ENCODE measurements at places on chromosomes 5 and 9.

DNA sequence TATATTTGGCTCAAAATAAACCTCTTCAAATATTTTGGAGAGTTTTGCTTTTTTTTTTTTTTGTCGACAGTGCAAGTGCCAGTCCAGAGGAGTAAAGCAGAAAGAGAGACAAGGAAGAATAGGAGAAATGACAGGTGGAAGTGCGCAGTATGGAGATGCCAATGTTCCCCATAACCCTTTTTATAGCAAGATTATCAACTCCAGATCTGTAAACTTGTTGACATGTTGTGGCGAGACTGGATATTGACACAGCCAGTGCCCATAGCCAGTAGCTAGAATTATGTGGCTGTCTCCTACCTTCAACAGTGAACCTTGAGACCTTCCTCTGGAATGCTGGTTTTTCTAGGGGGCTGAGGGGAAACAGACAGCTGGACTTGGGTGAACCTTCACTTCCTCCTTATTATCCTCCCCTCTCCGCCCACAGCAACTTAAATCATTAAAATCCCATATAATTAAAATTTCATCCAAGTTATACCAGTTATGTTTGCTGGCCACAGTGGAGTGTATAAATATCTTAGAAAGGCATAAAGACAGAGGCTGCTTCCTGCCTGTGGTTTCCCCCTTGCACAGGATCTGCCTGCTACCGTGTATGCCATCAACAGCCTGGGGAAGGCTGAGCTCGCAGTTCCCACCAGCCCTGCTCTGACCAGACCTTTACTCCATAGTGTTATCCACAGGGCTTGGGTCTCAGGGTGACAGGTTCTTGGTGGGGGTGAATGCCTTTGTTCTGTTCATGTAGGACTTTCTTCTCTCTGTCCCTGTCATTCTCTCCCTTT, 112.3 kb upstream of the ANKH start:
- peak; percentile 24 for DNase-seq

- no peak for DNase-seq
These were observed at the start of gene ZDHHC11 for GRCh38 chr5:850511-851006. ZDHHC11 (minus strand) TSS chr5:850986; CDS start chr5:850602, 384 bp downstream.

- no peak for DNase-seq
These were observed 55.7 kb upstream of the COL15A1 start for GRCh38 chr9:98887918-98888510.

DNA sequence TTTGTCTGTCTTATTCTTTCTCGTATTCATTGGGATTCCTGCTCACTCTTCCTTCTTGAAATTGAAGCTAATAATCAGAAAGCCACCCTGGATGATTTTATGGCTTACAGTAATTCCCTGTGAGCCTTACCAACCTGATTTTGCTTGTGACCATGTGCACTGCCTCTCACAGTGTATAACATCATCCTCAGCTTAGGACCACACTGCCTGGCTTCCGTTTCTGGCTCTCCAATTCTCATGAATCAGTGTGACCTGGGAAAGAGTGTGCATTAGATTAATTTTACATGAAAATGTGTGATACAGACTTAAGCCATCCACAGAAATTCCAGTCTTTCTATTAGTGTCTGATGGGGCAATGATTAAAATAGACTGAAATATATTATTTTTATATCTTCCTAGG, 126.8 kb upstream of the DMRT1 start:
- DNase-seq = no peak

DNA sequence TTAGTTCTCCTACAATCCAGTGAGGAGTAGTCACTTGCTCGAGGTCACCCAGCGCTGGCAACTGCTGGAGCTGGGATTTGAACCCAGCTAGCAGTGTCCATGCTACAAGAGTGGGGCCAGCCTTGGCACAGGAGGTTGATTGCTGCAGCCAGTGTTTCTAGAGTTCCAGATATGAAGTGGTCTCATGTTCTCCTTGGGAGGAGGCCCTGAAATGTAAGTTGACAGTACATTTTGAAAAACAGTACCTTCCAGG, 802 bp downstream of the CCDC107 start:
- no peak for DNase-seq

GRCh38 chr9:110707419-110707818, 38.8 kb downstream of the MUSK start:
- no peak for DNase-seq

DNA sequence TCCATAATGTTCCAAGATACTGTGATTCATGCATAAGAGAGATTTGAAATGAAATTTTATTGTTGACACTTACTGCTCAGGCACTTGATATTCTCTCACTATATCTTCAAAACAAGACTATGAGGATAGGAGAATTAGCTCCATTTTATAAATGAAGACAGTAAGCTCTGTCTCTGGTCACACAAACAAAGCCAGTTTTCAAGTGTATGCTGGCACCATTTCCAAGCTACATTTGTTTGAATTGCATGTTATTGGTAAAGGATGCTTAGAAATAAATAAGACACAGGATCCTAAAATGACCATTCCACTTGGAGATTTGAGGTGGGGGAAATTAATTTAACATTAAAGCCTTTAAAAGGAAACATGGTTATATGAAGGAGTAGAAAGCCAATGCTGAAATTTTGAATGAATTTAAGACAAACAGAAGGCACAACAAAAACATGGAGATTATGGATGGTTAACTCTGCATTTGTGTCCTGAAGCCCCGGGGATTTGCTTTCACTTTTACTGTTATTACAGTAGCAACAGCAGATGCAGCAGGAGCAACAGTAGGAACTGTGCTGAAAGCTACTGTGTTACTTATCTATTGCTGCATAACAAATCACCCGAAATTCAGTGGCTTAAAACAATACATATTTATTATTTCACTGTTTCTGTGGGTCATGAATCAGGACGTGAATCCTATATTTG, 79.7 kb upstream of the ASTN2 start:
- no peak for DNase-seq

GRCh38 chr9:2015581-2016407, 647 bp downstream of the SMARCA2 start:
- peak; percentile 42 for DNase-seq

- no peak for DNase-seq
These were observed 25.3 kb upstream of the ANXA2R start for GRCh38 chr5:43065387-43065947.

DNA sequence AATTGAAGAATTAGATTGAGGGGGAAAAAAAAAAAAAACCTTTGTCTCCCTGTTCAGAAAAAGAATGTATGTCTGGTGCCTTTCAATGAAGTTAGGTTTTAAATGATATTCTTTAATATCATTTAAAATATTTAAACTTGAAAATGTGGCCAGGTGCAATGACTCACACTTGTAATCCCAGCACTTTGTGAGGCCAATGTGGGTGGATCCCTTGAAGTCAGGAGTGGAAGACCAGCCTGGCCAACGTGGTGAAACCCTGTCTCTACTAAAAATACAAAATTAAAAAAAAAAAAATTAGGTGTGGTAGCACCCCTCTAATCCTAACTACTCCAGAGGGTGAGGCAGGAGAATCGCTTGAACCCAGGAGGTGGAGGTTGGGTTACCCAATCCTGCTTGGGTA, 111.1 kb upstream of the RASA1 start:
- no peak for DNase-seq

DNA sequence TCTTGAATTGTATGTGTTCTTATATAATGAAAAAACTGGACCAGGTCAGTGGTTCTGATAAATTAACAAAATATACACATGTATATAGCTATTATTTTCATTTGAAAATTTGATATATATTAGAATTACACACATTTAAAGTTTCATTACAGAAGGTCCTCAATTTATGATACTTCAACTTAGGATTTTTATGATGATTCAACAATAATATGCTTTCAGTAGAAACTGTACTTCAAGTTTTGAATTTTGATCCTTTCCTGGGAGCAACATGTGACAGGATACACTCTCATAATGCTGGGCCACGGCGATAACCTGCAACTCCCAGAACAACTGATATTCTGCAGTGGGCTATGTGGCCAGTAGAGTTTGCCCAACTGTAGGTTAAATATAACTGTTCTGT, 344.7 kb downstream of the TAF11L14 start:
- DNase-seq = no peak

DNA sequence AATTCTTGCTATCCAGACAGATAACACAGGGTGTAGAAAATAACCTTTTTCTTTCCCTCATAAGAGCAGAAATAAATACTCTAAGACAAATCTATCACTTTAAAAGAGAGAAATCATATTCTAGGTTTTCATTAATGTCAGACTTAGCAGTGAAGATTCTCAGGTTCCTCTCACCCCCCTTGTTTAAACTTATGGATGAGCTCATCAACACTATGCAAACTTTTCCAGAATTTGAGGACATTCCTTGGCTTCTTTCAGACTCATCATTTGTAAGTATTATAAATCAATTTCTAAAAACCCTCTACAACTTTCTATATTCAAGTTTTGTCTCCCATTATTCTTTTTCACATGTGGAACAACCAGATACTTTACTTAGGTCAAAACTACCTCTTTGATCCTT, 374.9 kb upstream of the TRPC7 start:
- DNase-seq = no peak

DNA sequence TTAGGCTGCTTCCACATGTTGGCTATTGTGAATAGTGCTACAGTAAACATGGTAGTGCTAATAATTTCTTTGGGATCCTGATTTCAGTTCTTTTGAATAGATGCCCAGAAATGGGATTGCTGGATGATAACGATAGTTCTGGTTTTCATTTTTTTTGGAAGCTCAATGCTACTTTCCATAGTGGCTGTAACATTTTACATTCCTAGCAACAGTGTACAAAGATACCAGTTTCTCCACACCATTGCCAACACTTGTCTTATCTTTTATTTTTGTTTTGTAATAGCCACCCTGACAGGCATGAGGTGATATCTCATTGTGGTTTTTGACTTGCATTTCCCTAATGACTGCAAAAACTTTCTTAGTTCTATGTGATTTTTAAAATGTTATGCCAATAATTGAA, 68.8 kb upstream of the LRRC70 start:
- no peak for DNase-seq

DNA sequence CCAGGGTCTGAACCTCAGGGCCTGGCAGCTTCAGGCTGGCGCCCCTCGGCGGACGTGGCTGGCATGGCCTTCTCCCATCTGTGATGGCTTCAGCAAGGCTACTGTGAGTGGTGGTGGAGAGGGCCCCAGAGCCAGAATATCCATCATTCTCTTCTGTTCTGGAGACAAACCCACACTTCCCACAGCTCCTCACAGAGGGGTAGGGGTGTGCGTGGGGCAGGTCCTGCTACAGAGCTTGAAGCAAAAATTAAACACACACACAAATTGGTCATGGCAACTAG, 9.6 kb downstream of the GPX3 start:
- DNase-seq = no peak

DNA sequence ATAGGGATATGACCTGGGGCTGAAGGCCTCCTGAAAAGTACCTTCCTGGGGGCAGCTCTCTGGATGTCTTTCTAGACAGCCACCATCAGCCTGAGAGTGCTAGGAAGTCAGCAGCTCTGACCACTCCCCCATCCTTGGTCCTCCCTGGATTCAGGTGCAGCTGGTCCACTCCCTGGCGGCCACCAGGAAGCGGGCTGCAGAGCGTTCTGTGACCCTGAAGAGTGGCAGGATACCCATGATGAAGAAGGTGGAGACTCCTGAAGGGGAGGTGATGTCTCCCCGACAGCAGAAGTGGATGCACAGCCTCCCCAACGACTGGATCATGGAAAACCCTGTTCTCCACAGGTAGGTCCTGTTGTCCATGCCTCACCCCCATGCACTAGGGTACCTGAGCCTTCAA, 1.8 kb downstream of the CCDC180 start:
- DNase-seq = no peak

All from activated CD8-positive, alpha-beta memory T cell treated with anti-CD3 and anti-CD28 coated beads, Interleukin-2, amount 50 U/mL, for 4 hours (primary cell).